Cardiac fibroblast (primary cell): ENCODE measurements at places on chromosomes 5 and 9.

- DNase-seq: no peak
Measured at GRCh38 chr5:139273322-139273571, 20.3 kb upstream of the MATR3 start.

DNA sequence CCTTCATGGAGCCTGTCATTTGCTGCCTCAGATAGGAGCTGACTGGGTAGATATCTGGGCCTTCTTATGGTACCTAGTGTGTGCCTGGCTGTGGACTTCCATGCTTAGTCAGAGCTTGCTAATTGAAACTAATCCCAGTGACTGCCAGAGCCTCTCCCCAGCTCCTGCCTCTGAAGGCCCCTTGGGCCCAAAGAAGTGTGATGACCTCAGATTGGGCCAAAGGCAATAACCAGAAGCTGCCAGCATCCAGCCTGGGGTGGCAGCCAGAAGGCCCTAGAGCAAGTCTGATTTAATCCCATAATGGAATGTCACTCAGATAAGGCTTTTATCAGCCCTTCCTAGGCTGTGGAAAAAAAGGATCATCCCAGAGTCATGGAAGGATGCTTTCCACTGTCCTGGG lies 17.1 kb upstream of the CDC23 start:
- DNase-seq: peak; percentile 60

DNA sequence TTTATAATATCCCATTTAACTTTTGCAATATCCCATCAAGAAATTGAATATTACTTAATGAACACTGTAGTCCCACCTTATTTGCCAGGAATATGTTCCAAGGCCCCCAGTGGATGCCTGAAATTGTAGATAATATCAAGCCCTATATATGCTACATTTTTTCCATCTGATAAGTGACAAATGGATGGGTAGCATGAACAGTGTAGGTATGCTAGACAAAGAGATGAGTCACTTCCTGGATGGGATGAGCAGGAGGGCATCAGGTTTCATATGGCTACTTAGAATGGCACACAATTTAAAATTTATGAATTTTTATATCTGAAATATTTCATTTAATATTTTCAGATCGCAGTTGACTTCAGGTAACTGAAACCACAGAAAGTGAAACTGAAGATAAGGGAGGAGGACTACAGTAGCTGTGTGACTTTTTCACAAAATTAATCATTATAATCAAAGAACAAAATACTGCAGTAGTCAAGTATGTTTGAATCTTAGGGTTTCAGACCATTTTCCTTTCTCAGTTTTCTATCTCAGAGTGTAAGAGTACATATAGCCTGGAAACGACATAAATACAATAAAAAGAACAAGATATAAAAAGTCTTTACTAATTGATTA lies 636.4 kb upstream of the ARRDC3 start:
- no peak for DNase-seq

DNA sequence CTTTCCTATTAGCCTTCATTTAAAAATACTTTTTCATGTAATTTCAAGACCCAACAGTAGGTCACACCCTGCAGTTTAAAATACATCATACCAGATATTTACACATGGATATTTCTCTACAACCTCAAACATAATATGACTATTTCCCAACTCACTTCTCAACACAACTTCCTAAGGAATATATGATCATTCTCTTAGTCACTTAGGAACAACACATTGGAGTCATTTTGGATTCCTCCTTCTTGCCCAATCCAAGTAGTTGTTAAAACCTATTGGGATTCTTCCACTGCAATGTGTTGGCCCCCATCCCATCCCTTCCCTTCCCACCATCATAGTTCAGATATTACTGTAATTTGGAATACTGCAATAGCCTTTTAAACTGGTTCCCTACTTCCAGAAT lies 145.5 kb downstream of the DCP2 start:
- peak; percentile 91 for DNase-seq

DNA sequence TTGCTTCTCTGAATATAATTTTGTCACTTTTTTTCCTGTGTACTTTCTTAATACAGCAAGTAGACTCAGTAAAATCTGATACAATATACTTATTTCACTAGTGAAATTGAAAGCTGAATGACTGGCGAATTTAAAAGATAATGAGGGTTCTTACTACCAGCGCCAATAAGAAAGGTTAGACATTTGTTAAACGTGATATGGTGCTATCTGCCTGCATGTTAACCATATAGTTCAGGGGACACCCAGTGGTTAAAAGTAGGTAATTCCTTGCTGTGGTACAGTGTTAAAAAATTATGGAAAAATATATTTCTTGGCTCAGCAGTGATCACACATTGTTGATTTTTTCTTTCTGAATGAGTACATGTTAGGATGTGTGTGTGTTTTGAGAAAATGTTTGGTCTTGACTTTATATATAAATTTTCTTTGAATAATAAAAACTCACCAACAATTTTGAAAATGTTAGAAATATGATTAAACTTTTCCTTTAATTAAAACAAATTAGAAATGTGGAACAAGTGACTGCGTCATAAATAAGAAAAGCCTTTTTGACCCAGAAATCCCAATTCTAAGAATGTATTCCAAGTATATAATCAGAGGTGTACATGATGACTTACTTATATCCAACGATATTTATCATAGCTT lies 25.8 kb downstream of the CAST start:
- DNase-seq: peak; percentile 78

DNA sequence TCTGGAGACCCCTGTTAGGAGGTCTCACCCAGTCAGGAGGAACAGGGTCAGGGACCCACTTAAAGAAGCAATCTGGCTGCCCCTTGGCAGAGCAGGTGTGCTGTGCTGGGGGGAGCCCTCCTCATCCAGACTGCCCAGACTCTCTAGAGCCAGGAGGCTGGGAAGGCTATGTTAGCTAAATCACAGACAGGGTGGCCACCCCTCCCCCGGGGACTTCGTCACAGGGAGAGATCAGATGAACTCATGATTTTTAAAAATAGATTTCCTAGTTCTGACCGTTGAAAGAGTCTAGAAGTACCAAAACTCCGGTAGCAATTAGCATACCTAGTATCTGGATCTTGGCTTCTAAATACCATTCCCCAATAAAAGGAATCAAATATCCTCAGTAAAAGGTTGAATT lies 35.0 kb upstream of the FOXB2 start:
- DNase-seq: no peak

DNA sequence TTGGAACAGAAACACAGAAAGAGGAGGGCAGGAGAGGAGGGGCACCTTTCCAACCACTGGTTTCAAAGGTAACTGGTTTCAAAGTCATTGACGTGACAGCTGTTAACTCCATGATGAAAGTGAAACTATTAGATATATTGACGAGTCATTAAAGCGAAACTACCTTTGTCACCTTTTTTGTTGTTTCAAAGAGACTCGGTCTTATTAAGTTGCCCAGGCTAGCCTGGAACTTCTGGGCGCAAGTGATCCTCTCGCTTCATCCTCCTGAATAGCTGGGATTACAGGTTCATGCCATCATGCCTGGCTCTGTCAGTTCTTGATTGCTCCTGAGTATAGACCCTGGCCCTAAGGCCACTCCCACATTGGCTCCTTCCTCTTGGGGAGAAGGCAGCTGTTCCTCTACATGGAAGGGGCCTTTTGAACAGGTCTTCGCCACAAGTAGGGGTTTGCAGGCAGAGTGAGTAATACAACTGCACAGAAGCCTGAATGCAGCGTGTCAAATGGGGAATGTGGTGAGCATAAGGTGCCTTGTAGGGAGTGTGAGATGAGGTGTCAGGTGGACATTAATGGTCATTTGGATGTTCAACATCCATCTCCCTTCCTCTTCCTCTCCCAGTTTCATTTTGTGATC lies 3.4 kb upstream of the F12 start:
- DNase-seq: no peak

GRCh38 chr9:75612754-75613153 lies 277.7 kb upstream of the PCSK5 start:
- DNase-seq: no peak

GRCh38 chr9:126647585-126648411 lies 34.1 kb downstream of the LMX1B start:
- no peak for DNase-seq

DNA sequence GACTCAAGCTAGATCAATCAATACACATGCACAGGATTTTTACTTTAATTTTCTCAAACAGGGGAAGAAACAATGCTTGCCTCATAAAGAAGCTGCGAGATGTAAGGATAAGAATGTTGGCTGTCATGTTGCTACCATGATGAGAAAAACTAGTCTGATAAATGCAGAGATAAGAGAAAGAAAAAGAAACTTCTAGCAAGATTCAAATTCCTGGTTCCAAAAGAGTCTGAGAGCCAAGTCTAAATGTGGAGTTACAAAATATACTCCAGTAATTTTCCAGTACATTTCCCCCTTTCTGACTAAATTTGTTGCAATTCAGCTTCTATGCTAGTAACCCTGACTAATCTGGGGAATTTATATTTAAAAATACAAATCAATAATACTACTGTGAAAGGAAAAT lies 10.4 kb upstream of the ANXA1 start:
- DNase-seq: no peak

DNA sequence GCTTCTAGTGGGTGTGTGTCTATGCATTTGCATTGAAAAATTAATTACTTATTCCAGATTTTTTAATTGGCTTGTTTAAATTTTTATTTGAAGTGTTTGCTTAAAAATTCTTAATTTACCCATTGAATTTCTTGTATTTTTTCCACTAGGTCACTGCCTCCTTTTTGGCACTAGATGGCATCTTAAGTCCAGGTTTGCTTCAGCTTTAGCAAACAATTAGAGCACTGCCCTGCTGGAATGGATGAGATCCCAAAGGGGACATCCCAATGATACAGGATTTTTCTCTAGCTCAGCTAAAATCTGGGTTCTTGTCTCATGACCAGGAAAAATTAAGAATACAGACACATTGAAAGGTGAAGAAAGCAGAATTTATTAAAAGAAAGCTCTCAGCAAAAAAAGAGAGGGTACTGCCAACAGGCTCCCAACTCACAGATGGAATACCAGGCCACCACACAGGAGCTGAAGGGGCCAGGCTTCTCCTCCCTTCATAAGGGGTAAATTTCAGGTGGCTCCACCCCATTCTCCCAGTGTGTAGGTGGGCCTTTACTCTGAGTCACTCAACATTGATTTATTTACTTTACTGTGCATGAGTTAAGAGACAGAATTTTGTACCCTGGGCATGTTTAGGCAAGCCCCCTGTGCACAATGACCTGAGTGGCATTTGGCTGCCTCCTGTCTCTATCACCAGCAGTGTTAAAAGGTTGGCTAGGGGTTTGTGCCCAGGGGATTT lies 532.4 kb downstream of the ANXA1 start:
- peak; percentile 51 for DNase-seq

- peak; percentile 60 for DNase-seq
Measured at GRCh38 chr5:135887881-135888614, 7.6 kb downstream of the IL9 start.

GRCh38 chr5:159471904-159472303 lies 141.6 kb upstream of the IL12B start:
- peak; percentile 16 for DNase-seq
